ENCODE measurements at places on chromosomes 12 and 14.

DNA sequence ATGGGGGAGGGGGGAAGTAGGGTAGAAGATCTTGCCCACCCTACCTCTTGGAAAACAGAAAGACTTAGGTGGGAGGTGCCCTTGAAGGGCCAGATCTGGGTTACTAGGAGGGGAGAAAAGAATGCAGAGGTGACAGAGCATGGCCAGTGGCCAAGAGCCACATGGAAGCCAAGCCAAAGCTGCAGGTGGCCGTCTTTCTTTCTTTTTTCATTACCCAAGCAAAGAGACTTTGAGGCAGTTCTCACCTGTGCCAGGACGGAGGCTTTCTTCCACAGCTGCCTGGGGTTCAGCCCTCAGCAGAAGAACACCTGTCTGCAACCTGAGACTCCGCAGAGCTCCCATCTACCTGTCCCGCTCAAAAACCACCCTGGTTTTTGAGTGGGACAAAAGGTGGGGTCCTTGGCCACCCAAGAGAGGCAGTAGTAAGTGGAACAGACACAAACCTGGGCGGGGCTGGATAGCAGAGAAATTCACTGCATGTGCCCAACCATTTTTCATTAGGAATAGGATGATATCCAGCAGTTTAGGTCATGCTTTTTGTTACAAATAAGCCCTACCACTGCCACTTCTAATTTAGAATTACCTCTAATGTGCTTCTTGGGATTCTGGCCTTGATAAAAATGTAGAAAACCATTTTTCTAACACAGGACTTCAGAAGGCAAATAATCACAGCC lies 116.5 kb downstream of the DYRK2 start:
- DNase-seq, result no peak

DNA sequence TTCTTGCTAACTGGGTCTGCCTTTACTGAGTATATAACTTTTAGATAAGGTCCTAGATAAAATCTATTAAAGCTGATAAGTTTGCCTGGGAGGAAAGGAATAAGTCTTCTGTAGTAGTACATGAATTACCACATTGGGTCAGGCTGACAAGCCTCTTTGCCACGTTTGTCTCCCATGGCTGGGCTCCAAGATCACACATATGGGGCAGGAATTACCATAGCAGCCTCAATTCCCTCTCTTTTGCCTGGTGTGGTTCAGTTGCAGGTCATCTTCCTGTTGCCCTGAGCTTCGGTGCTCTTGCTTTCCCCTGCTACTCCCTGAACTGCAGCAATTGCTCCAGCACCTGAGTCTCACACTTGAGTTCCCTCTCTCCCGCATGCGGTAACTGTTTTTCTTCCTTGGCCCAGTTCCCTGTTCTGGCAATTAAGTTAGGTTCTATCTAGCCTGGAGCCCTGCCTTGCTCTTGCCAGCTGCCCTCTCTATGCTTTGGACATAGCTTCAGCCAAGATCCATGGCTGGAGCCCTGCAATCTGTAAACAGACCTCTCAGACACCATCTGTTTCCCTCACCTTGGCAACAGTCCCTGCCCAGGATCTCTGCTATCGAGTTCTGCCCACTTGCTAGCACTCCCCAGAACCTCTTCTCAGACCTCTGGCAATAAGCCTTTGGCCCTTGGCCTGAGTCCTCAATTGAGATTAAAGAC lies 5.8 kb upstream of the GLT8D2 start:
- no peak for DNase-seq

DNA sequence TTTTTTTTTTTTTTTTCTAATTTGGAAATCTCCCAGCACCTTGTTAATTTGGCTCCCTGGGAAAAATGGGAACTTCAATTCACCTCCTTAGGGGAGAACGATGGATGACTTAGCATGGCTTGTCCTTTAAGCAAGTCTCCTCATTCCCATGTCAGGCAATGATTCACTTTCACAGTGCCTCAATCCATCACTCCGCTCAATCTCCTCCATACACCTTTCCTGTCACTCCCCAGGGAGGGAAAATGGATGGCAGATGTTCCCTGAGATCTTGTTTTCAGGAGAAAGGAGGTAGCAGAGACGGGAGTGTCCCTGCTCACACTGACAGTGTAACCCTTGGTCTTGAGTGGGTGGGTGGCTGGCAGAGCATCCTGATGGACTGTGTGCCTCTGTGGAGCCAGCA lies 51.0 kb downstream of the SLC8A3 start:
- DNase-seq, result no peak

DNA sequence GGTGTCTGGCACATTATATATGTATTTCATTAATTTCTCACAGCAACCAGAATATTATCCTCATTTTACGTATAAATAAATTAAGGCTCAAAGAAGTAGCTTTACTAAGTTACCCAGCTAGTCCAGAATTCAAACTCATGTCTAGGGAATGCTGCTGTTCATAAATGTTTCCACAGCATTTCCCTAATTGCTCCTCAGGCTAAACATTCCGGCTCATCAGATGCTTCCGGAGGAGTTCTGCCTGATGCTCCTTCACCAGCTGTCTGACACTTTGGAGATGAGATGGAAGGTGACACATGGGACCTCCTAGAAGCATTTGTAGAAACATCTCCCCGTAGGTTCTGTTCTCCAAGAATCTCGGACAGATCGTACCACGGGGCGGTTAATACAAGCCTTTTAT lies 12.1 kb downstream of the KRT85 start:
- no peak for DNase-seq

DNA sequence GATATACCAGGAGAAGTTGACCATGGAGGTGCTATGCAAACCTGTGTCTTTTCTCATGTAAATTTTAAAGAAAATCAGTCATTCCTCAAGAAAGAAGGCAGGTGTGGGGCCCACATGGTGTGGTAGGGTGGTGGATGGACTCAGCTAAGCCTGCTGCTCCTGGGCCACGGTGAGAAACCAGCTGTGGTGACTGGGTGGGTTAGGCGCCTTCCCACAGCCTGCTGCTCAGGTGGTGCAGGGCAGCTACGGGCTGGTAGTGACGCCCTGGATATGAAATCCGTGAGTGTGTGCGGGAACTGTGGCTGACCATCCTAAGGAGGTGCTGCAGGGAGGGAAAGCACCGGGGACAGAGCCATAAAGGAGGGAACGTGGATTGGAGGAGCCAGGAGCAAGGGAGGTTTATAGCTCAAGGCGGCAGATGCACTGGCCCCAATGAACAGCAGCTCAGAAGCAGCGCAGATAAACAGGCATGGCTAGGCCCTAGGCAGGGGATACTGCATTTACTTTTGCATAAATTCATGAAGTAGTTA lies 408.8 kb downstream of the FUT8 start:
- no peak for DNase-seq

DNA sequence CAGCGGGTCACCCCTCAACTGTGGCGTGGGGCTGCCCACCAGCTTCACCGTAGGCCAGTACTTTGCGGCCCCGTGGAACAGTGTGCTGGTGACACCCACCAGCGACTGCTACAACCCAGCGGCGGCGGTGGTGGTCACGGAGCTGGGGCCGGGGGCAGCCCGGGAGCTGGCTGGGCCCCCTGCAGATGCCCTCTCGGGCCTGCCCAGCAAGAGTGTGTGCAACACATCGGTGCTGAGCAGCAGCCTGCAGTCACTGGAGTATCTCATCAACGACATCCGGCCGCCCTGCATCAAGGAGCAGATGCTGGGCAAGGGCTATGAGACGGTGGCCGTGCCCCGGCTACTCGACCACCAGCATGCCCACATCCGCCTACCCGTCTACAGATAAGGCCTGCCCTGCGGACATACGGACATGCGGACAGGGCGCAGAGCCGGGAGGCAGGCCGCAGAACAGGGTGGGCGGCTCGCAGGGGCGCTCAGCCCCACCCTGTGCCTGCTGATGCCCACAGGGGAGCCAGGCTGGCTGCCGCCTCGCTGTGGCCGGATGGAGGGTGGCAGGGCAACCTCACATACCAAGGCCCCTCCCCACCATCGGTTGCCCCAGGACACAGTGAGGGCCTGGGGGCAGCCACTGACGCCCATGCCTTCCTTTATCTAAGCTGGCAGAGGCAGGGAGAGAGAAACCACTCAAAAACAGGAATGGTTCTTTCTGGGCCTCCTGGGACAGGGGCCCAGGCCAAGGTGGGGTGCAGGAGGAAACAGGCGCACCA lies 55.5 kb downstream of the FAM222A start:
- DNase-seq, result no peak

DNA sequence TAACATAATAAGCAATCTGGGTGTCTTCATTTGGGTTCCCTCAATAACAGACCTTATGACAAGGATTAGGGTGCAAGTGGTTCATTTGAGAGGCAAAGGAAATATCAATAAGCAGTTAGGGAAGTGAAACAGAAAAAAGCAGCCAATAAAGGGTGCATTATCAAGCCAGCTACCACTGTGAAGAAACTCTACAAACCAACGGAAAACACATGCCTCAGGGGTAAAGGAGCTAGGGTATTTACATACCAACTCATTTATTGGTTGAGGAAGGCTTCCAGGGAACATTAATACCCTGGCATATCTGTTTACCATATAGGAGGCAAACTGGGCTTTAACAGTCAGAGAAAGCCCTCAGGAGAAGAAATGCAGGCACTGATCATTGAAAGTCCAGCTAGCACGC lies 22.7 kb upstream of the IFNG-AS1 start:
- DNase-seq, result no peak

DNA sequence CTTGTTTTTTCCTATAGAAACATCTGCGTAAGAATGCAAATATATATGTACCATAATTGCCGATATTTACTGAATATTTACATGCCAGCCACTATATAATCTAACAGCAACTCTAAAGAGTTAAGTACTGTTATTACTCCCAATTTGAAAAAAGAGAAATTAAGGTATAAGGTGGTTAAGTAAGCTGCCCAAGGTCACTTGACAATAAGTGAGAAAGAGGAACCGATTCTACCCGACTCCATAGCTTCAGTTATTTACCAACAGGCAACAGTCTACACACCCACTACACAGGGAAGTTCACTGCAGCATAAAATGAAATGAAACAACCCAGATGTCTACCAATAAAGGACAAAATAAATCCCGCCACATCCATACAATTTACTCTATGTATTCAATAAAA lies 1.1 kb downstream of the MIS18BP1 start:
- DNase-seq, result no peak

DNA sequence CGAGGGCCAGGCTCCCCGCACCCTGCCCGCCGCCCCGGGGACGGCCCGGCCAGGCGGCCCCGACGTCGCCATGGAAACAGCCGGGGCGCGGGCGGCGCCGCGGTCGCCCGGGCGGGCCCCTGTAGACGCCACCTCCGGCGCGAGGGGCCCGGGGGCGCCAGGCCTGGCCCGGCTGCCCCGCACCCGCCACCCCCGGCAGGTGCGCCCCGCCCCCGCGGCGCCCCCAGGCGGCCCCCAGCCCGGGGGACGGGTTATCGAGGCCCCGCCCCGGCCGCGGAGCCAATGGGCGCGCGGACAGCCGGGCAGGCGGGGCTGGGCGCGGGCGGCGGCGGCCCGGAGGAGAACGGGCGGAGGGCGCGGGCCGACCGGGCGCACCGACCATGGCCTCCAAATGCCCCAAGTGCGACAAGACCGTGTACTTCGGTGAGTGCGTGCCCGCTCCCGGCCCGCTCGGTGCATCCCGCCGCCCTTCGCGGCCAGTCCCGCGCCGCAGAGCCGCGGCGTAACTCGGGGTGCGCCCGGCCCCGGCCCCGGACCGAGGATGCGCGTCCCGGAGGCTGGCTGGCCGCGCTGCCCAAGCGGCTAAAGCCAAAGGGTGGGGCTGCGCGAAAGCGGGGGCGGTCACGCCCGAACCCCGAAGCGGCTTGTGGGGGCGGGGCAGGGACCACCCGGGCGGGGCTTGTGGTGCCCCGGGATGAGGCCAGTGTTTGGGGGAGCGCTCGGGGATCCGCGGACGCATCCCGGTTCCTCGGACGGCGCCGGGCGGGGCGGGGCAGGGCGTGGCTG lies at the start of gene CRIP2:
CRIP2 (plus strand) TSS at position 339 of the 786 bp plus-strand sequence; CDS start at position 381, 42 bp downstream.
- DNase-seq, result no peak

DNA sequence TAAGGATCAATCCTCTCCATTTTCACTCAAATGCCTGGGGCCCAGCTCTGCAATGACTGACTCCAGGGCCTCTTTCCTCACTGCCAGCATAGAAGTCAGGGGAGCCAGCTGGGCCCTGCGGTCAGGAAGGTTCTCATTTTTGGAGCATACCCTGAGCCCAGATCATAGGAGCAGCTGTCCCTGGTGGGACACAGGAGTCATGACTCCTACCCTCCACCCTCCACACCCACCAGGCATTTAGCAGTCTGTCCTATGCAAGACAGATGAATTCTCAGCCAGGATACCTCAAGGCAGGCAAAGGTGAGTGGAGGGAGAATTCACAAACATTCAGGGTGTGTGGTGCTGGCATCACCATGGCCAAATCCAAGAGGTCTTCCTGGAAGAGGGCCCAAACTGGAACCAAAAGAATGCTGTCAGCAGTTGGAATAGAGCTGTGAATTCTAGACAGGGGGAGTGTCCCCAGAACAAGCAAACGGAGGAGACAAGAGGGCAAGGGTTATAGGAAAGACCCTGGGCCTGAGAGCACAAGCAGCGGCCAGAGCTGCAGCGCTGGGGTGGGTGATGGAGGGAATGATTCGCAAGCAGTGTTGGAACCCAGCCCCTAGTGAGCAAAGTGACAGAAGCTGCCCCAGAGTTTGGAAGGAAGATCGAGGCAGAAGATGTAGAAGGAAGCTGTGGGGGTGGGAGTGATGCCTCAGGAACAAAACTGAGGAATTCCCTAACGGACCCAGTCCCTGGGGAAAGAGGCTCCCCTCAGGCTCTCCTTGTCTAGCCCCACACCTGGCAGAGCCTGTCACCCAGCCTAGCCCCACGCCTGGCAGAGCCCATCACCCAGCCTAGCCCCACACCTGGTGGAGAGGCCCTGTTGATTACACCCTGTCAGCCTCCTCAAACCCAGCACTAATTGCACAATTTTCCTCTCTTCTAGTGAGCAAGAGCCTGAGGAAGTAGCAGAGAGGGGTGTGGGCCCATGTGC lies 4.5 kb upstream of the REM2 start:
- no peak for DNase-seq

GRCh38 chr12:105256011-105256410 lies 20.0 kb upstream of the APPL2 start:
- no peak for DNase-seq

GRCh38 chr12:91677556-91677955 lies 468.1 kb downstream of the BTG1 start:
- DNase-seq, result no peak

DNA sequence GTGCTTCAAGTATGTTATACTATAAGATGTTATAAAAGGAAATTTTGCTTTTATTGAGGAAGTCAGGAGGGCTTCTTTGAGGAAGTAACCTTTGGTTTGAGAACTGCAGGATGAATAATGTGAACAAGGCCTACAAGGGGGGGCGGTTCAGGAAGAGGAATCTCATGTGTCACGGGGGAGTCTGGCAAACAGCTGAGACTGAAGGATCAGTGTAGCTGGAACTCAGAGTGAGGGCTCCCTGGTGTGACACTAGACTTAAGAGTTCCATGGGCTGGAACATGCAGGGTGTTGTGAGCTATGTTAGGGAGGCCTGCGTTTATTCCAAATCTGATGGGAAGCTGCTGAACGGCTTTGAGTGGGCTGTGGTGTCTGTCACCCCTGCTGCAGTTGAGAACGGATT lies 62.3 kb downstream of the UNC79 start:
- DNase-seq, result no peak

Measured in stimulated activated CD8-positive, alpha-beta memory T cell treated with anti-CD3 and anti-CD28 coated beads, Interleukin-7, amount 100 ng/mL, for 48 hours (primary cell).